ENCODE measurements at places on chromosomes 1 and 21.

DNA sequence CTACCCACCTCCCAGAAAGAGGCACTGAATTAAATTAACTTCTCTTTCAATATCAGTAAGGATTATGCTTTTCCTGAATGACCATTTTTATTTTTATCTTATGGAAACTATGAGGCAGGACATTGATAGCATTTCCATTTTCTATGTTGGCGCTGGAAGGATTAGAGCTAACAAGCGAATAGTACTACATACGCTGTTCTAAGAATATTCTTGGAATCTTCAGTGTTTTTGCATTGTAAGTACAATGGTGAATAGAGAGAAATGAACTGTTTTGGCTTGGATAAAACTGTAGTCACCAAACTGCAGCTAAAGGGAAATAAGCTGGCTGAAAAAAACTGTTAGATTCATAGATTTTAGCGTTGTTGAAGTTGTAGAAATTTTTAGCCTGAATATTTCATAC is 779.0 kb upstream of the ADGRL4 start:
- DNase-seq = no peak

- DNase-seq = no peak
These were observed 13.0 kb upstream of the EPHX4 start for GRCh38 chr1:92016720-92017316.

DNA sequence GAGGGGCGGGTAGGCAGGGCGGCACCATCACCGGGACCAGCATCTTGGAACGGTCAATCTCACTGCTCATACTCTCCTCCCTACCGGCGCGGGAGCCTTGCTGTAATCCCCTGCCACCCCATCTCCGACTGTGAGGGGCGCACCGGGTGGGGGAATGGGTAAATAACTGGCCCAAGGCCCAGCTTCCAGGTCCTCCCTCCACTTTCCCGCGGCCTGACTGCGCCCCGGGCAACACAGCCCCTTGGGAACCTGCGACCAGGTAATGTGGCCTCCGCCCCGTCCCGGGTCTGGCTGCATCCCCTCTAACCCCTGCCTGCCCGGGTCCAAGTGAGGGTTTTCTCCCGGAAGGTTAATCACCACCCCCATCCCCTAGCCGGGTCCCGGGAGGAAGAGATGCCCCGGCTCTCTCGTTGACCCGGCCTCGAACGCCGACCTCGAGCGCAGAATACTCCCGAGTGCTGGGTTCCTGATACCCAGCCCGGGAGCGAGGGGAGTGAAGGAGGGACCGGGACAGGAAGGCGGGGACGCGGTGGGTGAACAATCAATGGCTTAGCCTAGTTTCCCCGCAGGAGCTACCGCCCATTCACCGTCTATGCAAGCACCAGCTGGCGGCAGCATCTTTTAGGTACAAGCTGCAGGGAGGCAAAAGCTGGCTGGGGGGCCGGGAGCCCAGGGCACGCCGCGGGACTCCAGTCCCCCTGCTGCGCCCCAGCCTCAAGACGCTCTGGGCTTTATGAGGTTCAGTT is 5.9 kb upstream of the LHX9 start:
- DNase-seq = no peak

GRCh38 chr1:173353350-173353749 is 123.8 kb upstream of the PRDX6 start:
- DNase-seq = no peak

DNA sequence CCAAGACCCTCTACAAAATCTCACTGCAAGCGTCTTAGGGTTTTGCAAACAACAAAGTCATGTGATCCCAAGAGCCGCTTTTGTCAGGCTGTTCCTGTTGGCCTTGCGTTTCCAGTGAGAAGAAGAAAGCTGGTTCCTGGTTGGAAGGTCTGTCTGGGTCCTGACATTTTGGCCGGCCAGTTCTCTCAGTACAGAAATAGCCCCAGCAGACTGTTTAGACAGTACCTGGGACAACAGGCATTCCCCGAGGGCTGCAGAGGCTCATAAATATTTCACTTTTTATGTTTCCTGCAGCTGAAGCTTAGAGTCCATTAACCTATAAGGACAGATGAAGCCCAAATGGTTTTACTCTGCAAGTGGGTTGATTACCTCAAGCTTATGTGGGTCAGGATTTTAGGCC is 8.6 kb downstream of the GPR137B start:
- DNase-seq = no peak

DNA sequence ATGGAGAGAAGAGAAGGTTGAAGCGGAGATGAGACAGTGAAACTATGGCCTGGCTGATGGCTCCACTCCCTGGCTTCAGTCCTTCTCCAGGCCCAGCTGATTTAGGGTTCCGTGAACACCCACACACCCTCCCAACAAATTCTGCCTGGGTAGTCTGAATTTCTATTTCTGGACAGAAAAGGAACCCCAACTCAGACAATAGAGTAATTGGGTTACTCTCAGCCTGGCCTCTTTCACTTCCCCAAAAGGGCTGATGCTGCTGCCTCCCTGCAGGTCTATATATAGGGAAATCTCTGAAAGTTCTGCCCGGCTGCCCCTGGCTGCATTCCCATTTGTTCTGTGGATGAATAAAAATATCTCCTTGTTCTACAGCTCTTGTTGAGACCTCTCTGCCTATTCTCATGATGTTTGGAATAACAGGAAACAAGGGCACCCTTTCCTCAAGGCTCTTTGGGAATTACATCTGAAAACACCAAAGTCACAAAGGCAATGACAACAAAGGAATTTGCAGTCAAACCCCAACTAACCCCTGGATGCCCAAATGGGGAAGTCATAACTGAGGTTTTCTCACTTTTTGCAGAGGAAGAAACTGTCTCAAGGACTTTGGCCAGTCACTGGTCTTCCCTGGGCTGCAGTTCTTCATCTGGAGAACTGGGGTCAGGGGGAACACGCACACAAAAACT is 11.4 kb upstream of the ZSCAN20 start:
- peak; percentile 71 for DNase-seq

GRCh38 chr1:11198851-11199594 is 9.9 kb downstream of the ANGPTL7 start:
- no peak for DNase-seq

DNA sequence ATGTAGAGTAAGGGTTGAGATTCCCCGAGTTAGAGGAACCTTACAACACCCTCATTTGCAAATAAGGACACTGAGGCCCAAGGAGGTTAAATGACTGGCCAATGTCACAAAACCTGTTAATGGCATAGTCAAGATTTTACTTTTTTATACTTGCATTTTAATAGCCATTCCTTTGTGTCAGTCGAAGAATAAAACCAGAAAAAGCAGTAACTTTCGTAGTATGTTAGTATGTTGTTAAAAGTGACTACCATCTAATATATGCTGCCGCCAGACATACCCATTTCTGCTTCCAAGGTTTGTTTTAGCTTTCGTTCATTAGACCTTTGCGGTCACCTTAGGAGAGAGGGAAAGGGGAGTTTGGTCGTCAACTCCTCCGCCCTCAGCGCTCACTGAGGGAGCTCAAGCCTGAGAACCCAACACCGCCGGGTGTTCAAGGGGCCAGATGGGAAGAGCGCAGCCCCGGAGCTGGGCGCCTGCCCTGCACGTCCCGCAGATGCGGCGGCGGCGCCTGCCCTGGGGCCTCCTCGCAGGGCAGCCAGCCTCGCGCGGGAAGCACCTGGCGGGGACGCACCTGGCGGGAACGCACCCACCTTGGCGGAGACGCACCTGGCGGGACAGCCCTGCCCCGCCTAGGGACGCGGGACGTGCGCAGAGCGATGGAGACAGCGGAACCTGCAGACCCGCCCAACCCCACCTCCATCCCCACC is 466 bp downstream of the VPS26C start:
- DNase-seq = peak; percentile 72

DNA sequence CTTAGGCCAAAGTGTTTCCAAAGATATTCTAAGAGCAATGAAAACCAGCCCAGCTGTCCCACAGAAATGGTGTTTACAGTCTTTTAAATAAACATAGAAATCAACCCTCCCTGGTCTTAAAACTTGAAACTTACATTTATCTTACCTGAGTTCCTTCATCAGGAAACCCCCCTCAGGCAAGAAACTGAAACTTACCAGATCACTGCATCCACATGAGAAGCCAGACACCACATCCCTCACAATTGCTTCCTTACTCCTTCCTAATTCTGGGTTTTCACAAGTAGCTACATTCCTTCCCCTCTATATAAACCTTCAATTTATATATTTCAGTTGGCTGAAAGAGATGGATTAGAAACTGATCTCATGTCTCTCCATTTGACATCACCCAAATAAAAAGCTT is 563.0 kb upstream of the CHRM3 start:
- DNase-seq = no peak

DNA sequence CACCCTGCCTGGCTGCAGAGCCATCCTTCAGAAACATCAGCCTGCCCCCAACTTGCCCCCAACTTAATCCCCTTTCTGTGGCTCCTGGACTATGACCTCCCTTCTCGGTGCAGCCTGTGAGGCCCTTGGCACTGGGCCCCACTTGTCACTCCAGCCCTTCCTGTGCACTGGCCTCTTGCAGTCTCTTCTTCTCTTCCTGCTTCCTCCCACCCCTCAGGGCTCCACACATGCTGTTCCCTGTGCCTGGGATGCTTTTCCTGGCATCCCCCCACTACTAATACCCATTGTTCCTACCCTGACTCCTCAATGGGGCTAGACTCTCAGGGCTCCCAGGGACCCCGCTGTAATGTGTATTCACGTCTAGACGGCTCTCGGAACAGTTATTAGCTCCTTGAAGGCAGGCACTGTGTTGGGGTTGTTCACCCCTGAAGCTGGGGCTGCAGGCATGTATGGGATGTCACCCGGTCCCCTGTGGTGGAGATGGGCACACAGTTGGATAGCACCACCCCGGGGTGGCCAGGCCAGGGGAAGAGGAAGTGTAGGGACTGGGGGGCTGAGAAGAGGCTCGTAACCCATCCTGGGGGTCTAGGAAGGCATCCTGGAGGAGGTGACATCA is 4.5 kb downstream of the LDLRAD1 start:
- DNase-seq = no peak
